ENCODE measurements at places on chromosomes 4 and X.

GRCh38 chr4:186840771-186841301 is 117.2 kb upstream of the FAT1 start:
- no peak for DNase-seq

- no peak for DNase-seq
Measured at GRCh38 chr4:162011089-162011488, 152.7 kb downstream of the FSTL5 start.

DNA sequence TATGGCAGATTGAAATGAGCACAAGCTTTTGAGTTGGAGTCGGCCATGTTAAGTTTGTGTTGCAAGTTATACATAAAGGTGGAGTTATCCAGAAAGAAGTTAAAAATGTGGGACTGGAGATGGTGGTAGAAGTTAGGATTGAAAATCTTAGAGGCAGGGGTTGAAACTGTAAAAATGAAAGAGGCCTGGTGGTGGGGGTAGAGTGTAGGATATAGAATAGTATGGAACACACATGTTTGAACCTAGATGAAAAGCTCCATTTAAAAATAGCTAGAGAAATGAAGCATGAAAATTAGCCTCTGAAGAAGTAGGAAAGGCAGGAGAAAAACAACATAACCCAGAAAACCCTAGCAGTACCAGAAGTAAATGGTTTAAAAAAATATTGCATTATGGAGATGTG is 131.8 kb upstream of the ENPEP start:
- no peak for DNase-seq

GRCh38 chrX:147894366-147894963 is 17.3 kb upstream of the FMR1 start:
- DNase-seq, result no peak

GRCh38 chr4:124591637-124592036 is 120.9 kb downstream of the ANKRD50 start:
- no peak for DNase-seq

GRCh38 chr4:112516471-112517066 is 589 bp upstream of the NEUROG2 start:
- DNase-seq, result peak; percentile 18

- DNase-seq, result no peak
Measured at GRCh38 chr4:10753336-10753735, 68.8 kb upstream of the CLNK start.

- DNase-seq, result no peak
Measured at GRCh38 chr4:117324851-117325491, 239.6 kb upstream of the TRAM1L1 start.

GRCh38 chrX:68180579-68180978 is 252.7 kb downstream of the OPHN1 start:
- no peak for DNase-seq

DNA sequence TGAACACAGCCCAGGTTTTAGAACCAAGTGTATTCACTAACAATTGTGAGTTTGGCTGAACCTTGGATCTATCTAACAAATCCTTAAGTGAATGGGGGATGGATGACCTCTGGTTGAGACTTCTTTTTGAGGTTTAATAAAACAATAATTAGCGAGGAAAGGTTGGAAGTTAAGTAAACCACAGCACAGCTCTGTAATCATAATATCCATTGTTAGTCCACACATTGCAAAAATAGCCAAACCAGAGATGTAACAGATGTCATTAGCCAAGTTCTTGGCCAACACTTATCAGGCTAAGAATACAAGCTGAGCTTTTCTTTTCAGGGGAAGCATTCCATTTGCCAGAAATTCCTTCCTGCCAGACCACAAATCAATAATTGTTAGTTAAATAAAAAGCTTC is 59.1 kb downstream of the FREM3 start:
- DNase-seq, result no peak

DNA sequence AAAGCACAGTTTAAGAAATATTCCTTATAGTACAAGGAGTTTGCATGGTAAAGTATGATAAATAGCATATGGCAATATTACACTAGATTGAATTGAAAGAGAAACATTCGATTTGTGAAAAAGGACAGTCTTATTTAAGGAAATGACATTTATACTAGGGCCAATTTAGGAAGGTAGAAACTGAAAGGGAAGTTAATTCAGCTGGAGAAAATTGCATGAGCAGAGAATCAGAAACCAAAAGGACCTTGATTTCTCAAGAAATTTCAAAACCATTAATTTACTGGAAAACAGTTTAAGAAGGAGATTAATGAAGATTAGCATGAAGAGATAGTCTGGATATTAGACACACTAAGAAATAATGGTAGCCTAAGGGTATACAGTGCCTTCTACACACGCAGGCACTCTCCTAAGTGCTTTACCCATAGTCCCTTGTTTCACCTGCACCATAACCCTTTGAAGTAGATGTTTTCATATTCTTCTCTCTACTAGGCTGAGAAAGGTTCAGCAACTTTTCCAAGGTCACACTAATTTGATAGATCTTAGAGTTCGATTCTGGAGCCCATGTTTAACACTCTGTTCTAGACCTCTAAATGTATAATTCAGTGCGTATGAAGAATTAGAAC is 259.1 kb upstream of the SLIT2 start:
- DNase-seq, result no peak

- no peak for DNase-seq
Measured at GRCh38 chr4:150421612-150422011, 160.3 kb upstream of the MAB21L2 start.

GRCh38 chrX:46587158-46587557 is 13.6 kb downstream of the CHST7 start:
- no peak for DNase-seq

DNA sequence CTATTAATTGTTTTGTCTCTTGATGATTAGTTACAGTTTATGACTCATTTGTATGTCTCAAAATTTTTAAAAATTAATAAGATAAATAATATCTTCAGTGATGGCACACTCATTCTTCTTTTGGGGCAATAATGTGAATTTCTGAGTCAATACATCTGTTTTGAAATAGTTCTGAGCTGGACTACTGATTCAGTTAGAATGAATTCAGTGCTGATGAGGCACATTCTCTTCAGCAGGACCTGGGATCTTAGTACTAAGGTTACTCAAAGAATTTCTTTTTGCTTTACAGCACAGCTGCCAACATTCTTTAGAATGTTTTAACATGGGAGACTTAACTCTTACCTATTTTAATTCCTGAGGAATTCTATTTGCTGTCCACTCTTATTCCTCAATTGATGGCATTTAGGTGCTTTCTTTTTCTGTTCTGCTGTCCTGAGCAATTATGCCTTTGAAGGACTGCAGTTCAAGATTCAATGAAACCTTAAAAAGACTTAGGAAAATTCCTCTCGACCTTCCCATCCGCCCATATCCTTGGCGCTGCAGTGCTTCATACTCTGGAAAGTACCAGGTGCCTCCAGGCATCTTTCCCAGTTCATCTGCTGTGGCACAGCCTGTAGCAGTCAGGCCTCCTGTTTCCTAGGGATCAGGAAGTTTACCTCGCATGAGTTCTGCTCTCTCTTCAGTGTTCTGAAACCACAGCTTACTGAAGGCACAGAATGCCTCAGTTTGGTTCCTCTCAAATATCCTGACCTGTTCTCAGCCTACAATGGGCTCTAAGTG is 213.7 kb downstream of the FSTL5 start:
- no peak for DNase-seq

DNA sequence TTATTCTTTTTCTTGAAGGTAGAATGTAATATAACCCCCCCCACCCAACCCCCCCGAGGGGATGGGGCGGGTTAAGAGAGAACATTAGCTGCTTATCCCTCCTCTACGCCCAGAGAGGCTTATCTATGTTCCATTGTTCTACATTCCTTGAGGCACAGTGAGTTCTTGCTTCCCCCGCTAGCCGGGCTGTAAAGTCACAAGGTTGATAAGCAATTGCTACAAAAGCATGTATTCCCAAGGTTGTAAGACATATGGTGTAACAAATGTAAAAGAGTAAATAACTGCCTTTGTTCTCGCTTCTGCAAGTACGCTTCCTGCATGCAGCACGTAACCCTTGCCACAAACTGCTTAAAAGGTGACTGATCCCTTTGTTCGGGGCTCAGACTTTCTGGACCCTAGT is 8.2 kb downstream of the DCAF8L2 start:
- DNase-seq, result no peak

DNA sequence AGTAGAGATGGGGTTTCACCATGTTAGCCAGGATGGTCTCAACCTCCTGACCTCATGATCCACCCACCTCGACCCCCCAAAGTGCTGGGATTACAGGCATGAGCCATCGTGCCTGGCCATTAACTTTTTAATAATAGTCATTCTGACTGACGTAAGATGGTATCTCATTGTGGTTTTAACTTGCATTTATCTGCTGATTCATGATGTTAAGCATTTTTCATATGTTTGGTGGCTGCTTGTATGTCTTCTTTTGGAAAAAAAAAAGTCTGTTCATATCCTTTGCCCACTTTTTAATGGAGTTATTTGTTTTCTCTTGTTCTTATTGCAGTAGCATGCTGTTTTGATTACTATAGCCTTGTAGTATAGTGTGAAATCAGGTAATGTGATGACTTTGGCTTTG is 45.8 kb downstream of the ANXA10 start:
- no peak for DNase-seq

DNA sequence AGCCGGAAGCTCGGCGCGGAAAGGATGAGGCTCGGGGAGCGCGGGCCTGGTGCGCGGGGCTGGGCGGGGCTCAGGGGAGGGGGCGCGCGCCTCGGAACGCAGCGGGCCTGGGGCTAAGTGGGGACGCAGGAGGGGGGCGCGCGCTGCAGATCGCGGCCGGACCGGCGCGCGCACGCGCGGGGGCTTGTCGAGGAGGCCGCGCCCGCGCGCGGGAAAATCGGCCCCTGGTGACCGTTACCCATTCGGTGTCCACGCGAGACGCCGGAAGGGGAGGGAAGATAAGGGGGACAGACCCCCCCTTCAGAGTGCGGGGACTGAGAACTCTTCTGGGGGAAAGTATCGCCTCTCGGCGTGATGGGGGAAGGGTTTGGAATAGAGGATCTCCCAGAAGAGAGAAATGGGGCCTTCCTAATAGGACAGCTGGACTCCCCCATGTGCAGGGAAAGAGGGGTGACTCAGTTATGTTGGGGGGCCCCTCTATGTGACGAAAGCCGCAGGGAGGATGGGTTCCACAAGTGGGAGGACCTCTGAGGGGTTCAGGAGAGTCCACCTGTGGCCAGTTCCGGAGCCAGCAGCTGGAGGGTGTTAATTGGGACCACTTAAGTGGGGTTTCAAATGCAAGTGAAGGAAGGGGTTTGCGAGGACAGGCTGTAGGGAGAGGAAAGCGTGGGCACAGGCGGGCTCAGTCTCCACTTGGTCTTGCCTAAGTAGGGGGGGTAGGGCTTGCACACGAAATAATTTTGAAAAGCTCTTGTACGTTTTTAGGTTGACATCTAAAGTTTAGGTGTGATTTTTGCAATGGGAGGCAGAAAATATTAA is 584 bp downstream of the SUV39H1 start:
- DNase-seq, result peak; percentile 60

GRCh38 chr4:172270397-172270796 is 457.2 kb downstream of the GALNTL6 start:
- DNase-seq, result no peak

GRCh38 chrX:116272322-116272721 is 101.8 kb downstream of the AGTR2 start:
- DNase-seq, result no peak

GRCh38 chr4:146646593-146647325 is 8.1 kb downstream of the POU4F2 start:
- DNase-seq, result no peak

GRCh38 chrX:136797787-136798186 is 17.1 kb upstream of the ARHGEF6 start:
- no peak for DNase-seq

- no peak for DNase-seq
Measured at GRCh38 chr4:72991873-72992272, 77.6 kb downstream of the COX18 start.

- DNase-seq, result peak; percentile 32
Measured at GRCh38 chrX:19774905-19775304, 112.5 kb downstream of the SH3KBP1 start.

GRCh38 chr4:56410247-56411062 is 23.2 kb upstream of the AASDH start:
- peak; percentile 4 for DNase-seq

- peak; percentile 78 for DNase-seq
Measured at GRCh38 chr4:77586951-77587383, 18.7 kb upstream of the CXCL13 start.

GRCh38 chr4:120228086-120228485 is 161.4 kb upstream of the MAD2L1 start:
- no peak for DNase-seq

- DNase-seq, result no peak
Measured at GRCh38 chr4:3361406-3361805, 68.6 kb downstream of the RGS12 start.

DNA sequence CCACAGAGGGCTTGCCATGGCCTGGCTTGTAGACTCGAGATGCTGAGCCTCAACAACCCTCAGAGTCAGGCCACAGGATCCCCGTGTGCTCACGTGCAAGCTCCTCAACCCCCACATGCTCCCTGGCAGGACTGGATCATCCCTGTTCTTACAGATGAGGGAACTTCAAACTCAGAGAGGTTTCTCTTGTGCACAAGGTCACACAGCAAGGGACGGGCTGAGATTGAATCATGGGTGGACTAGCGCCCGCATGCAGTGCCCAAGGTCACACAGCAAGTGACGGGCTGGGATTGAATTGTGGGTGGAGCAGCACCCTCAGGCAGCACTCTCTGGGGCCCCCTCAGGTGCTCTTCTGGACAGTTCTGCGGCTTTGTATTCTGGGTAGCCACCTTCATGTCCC is 60.6 kb upstream of the AFAP1 start:
- DNase-seq, result no peak

DNA sequence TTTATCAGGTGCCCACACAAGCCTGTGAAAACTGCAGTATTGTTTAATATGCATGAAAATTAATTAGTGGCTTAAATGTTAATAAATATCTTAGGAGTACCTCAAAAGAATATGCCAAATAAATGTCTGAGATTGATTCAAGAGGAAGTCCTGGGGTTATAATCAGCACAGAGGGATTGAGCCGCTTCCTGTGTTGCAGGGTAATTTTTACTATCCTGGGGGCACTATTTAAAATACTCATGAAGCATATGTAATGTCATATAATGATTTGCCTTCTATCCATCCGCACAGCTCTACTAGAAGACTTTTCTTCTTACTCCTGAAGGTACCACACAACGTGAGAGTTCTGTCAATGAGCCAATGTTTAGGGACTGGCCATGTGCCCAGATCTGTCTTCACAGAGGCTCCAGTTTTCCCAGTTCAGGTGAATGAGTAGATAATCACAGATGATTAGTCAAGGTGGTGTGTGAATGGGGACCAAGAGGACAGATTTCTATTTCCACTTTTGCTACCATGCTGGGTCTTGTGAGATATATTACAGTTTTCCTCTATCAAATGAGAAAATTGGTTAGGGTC is 233.3 kb downstream of the USP46 start:
- DNase-seq, result no peak

GRCh38 chr4:168383510-168383909 is 65.0 kb upstream of the DDX60 start:
- no peak for DNase-seq

- DNase-seq, result no peak
Measured at GRCh38 chr4:57193209-57193810, 83.1 kb upstream of the IGFBP7 start.

GRCh38 chrX:39476604-39477021 is 621.1 kb downstream of the BCOR start:
- DNase-seq, result no peak

All from activated naive CD8-positive, alpha-beta T cell treated with anti-CD3 and anti-CD28 coated beads for 36 hours (primary cell).